ENCODE measurements at places on chromosomes 2 and 18.

- no peak for DNase-seq
Observed at GRCh38 chr2:222203041-222203440, 95.8 kb downstream of the PAX3 start.

DNA sequence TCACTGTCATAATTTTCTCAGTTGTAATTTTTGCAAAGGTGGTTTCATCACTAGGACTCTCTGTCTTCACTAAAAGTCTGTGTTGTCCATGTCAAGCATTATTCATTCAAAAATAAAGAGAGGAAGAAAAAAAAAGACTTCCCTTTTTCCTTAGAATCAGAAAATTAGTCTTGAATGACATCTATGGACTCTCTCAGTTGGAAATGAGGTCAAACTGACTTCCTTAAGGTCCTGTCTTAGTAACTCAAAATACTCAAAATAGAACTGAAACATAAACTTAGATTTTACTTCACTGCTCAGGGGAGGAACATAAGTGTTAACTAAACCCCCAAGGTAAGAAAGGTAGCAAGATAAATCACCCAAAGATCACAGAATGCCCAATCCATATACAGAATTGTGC lies 2.2 kb upstream of the ZNF407 start:
- DNase-seq = no peak

GRCh38 chr2:95578539-95578938 lies 13.3 kb upstream of the TRIM43 start:
- DNase-seq = no peak

DNA sequence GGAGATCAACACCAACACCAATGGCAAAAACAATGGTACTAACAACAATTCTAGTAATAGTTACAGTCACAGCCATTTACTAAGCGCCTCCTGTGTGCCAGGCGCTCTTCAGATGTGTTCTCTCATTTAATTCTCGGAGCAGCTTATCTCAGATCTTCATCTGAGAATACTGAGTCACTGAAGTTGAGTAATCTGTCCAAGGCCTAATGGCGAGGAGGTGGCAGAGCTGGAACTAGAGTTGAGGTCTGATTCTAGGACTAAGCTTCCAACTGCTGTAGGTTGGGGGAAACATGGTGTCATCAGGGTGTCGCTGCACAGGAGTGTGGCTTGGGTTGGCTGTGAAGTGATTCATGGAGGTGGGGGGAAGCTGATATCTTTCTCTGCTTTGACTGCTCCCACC lies 156.1 kb downstream of the DYSF start:
- peak; percentile 59 for DNase-seq

- no peak for DNase-seq
Observed at GRCh38 chr2:128302744-128303067, 16.0 kb downstream of the HS6ST1 start.

GRCh38 chr18:23635283-23636070 lies 27.2 kb downstream of the ANKRD29 start:
- DNase-seq = peak; percentile 9

DNA sequence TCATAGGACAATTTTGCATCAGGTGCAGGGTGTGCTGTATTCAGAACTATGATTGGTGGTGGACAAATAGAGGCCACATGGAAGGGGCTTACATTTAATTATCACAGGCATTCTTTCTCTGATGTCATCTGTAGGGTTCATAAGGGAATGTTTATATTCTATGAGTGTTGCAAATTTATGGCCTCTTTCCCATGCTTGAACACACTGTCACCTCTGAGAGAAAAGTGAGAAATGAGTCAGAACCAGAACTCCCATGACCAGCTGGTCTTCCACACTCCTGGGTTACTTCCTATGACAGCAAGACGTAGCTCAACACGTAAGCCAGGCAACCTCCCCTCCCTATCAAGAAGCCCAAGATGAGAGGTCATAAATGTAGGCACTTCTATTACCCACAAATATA lies 310.8 kb downstream of the PIEZO2 start:
- peak; percentile 67 for DNase-seq
